ENCODE measurements at places on chromosomes 2 and 18.

- DNase-seq, result no peak
These were observed 255.8 kb downstream of the FBXO15 start for GRCh38 chr18:73891572-73892421.

GRCh38 chr18:76579301-76579695 lies 84.3 kb upstream of the ZNF516 start:
- DNase-seq, result no peak

DNA sequence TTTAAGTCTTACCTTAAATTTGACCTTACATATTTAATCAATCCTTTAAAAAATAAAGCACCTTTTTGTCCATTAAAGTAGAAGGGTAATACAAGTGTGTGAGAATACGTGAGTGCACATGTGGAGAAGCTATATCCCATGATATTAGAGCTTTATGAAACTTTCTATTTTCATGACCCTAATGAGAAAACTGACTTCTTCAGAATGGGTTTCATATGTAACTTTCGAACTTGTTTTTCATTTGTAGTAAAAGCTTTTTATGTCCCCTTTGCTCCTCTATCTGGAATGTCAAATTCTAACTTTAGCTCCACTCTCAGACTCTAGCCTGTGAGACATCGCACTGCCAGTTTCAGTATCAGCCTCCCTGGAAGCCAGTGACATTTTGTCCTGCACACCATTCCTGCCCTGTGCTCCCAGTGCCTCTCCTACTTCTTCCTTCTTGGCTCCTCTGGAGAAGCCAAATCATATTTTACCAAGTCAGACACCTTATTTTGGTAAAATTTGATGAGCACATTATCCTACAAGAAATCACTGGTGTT lies 42.0 kb downstream of the MAPRE2 start:
- no peak for DNase-seq

DNA sequence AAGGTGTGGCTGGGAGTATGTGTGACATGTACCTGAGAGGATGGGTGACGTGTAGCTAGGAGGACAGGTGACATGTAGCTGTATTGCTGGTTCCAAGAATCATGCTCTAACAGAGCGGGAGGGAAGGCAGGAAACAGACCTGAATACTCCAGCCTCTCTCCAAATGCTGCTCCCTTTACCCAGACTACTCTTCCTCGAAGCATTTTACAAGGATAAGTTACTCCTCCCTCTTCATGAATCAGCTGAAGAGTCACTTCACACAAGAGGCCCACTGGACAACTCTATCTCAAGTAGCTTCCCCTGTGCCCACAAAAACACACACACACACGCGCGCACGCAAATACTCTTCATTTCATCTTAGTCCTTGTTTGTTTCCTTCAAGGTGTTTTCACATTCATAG lies 52.6 kb upstream of the KIDINS220 start:
- DNase-seq, result no peak

- DNase-seq, result no peak
These were observed 3.6 kb downstream of the INO80D start for GRCh38 chr2:206082298-206082843.

- DNase-seq, result no peak
These were observed 26.4 kb downstream of the ELP2 start for GRCh38 chr18:36155851-36156757.

DNA sequence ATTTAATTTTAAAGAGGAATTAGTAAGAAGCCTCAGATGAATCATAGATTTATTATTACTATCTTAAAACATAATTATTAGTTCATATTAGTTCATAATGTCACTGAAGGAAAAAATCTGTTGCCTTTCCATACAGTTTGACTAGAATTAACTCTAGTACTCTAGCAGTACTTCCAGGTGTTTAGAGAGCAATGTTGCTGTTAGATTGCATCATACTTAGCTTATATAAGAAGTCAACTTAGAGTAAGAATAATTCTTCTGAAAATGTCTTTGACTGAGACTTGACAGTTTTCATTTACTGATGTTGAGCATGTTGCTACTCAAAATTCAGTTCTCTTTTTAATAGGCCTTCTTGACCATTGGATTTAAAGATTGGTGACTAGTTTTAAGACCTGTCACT lies 4.7 kb downstream of the RAB3GAP1 start:
- no peak for DNase-seq

- DNase-seq, result no peak
These were observed 42.9 kb upstream of the SLC35F5 start for GRCh38 chr2:113799375-113799774.

GRCh38 chr2:37609782-37610181 lies 61.7 kb downstream of the CDC42EP3 start:
- no peak for DNase-seq

- no peak for DNase-seq
These were observed 33.1 kb upstream of the EN1 start for GRCh38 chr2:118880501-118880900.

DNA sequence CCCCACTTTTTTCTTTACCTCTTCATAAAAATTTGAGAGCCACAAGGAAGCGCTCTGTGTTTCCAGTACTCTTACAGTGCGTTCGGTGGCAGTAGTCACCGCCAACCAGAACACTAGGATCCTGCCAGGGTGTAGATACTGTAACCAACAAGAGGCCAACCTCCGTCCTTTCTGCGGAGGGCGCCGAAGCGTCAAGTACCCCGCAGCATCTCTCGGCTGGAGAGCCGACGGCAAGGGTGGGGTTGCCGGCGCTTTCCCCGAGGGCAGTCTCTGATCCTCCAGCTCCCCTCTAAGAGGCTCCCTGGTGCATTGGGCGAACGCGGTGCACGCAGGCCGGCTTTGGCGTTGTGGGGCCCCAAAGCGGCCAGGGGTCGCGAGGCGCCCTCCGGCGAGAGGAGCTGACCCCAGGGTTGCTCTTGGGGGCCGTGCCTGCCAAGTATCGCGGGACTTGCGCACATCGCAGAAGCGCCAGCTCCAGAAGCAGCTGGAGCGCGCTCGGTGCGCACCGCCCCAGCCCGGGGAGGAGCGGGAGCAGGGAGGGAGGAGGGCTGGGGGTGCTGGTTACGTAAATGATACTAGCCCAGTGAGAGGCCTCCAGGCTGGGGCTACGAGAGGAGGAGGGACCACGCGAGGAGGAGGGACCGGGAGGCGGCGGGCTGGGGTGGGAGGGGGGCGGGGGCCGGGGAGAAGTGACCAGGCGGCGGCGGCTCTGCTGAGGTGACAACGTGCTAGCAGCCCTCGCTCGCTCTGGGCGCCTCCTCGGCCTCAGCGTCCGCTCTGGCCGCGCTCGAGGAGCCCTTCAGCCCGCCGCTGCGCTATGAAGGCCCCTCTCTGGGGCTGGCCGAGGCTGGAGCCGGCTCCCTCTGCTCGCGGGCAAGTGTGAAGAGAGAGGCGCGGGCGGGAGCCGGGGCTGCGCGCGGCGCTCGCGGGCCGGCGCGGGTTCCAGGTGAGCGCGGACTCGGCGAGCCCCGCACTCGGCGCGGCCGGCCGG lies at the start of gene GALNT13:
TSS of gene GALNT13 (plus strand) at position 692 of the 991 bp plus-strand sequence.
- DNase-seq, result no peak

DNA sequence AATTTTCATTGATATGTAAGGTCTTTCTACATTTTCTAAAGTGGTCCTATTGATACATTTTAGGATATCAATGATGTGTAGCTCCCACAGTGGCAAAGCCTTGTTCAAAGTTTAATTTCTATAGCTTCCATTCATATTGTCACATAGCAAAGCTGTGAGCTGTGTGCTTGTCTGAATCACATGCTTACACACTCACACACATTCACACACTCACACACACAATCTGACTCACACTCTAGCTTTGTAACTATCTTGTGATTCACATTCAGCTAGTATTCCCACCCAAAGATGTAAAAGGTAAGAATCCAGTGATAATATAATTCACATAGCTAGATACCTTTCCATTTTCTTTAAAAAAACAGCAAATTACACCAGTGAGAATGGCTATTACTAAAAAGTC lies 58.7 kb downstream of the MAPRE2 start:
- no peak for DNase-seq

- no peak for DNase-seq
These were observed 20.0 kb downstream of the WDFY1 start for GRCh38 chr2:223925106-223925505.

DNA sequence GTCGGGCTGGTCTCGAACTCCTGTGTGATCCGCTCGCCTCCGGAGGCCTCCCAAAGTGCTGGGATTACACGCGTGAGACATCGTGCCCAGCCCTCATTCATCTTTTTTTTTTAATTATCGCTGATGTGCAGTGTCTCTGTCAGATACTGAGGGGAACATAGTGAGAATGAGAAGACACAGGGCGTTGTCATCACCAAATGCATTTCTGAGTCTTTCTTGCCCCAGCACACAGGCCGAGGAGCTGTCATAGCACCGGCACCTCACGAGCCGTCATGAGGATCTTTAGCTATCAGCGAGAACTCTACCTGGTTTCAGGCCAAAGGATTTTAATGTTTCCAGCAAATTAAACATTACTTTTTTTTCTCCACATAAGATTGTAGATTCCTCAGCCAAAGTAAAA lies 548.0 kb upstream of the SOX11 start:
- no peak for DNase-seq

- no peak for DNase-seq
These were observed 287.7 kb downstream of the PTGR3 start for GRCh38 chr18:74921057-74921820.

DNA sequence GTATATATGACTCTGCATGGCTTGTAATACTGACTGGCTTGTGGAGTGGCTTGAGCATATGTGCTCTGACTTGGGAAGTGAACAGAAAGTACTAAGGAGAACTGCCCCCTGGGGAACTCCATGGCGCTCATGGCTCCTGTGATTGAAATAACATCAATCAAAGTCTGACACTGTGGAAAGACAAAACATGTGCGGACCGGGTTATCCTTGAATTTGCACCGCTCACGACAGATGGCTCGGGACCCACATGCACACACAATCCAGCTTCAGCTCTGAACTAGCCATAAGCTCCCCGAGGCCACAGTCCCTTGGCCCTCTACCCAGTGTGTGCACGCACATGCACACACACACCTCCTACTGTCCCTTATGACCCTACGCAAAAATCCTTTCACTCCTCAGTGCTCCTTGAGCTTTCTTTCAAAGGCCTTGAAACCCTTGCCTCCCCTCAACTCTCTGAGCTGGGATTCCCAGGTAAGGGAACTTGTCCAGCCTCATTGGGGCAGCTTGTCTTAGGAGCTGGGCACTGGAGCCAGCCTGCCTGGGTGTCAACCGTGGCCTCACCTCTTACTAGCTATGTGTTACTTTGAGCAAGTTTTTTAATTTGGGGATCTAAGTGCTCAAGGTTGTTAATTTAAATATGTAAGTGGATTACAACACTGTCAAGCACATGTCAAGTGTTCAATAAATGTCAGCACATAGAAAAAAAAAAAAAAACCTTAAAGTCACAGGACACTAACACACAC lies 43.6 kb downstream of the MRPS5 start:
- no peak for DNase-seq

- no peak for DNase-seq
These were observed 32.3 kb downstream of the STEAP3 start for GRCh38 chr2:119255760-119256581.

DNA sequence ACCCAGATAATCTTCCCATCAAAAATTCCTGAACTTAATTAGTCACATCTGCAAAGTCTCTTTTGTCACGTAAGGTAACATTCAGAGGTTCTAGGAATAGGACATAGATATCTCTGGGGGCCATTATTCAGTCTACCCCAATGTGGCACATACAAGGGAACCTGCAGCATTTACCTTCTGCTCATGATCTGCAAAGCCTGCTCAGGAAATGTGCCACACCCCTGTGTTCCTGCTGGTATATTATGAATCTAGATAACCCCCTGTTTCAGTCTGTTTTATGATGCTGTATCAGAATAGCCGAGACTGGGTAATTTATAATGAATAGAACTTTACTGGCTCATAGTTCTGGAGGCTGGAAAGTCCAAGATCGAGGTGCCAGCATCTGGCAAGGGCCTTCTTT lies 103.5 kb downstream of the ARL4C start:
- no peak for DNase-seq

- DNase-seq, result no peak
These were observed 528.2 kb upstream of the FANCL start for GRCh38 chr2:58769111-58769863.

- no peak for DNase-seq
These were observed 177.2 kb upstream of the RAB6C start for GRCh38 chr2:129802290-129802689.

DNA sequence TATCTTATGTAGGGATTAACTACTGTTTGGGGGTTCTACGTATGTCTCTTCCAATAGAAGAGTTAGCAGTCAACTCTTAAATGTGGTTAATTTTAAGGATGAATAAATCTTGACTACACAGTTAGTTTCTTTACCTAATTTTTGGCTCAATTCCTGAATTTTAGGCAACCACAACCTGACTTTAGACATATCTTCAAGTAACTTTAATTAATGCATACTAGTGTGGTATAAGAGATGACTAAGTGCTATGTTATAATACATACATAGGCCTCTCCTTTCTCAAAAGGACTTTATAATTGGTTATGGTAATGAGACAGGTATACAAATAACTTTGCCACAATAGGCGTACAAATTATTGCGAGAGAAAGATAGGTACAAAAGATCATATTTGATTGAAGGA lies 312.0 kb downstream of the IRS1 start:
- no peak for DNase-seq

- DNase-seq, result no peak
These were observed 314.6 kb downstream of the CNTNAP5 start for GRCh38 chr2:124339709-124340108.

- no peak for DNase-seq
These were observed 421.3 kb downstream of the LPIN1 start for GRCh38 chr2:12167525-12168317.

DNA sequence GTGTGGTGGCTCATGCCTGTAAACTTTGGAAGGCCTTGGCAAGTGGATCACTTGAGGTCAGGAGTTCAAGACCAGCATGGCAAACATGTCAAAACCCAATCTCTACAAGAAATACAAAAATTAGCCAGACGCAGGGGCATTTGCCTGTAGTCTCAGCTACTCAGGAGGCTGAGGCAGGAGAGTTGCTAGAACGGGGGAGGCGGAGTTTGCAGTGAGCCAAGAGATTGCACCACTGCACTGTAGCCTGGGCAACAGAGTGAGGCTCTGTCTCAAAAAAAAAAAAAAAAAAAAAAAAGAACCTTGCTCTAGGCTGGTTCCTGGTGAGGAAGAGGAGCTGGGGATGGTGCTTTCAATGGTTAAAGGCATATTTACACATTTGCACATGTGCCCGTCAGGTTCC lies 129.4 kb downstream of the LYPD6B start:
- no peak for DNase-seq

DNA sequence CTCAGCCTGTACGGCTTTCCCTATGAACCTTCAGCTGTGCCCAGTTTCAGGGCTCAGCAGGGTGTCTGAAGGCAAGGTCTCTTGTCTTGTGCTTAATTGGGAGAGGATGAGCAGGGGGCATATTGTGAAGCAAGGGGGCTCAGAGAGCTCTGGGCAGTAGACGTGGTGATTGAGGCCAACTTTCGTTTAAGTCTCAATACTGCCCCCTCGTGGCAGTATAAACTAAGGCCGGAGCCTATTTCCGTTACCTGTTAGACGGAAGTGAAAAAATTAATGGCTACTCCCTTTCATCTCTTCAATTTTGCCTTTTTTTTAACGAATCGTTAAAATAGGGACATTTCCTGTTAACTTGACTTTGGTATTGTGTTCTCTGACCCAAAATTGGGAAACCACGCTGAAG lies 193.4 kb downstream of the TDRD15 start:
- no peak for DNase-seq

- no peak for DNase-seq
These were observed 2.1 kb downstream of the SOX11 start for GRCh38 chr2:5694306-5694705.
